Esophagus mucosa (tissue), 1 donor: ENCODE measurements at places on chromosomes 1 and 21.

- no peak for ATAC-seq
Measured at GRCh38 chr1:45913183-45913683, 109.8 kb downstream of the MAST2 start.

DNA sequence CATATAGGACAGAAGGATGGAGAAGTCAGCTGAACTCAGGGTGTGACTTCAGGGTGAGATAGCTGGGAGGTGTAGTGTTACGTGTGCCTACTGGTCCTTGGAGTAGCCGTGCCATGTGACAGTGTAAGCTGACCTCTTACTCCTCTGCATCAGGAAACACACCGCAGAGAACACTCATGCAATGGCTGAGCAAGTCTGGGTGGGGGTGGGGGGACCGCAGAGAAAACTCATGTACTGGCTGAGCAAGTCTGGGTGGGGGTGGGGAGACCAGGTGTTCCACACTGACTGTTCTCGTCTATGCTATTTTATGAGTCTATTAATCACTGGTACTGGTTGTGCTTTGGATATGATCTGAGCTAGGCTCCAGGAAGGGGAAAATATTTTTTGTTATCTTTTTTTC, 233.1 kb downstream of the PAPPA2 start:
- peak; percentile 36 for ATAC-seq

DNA sequence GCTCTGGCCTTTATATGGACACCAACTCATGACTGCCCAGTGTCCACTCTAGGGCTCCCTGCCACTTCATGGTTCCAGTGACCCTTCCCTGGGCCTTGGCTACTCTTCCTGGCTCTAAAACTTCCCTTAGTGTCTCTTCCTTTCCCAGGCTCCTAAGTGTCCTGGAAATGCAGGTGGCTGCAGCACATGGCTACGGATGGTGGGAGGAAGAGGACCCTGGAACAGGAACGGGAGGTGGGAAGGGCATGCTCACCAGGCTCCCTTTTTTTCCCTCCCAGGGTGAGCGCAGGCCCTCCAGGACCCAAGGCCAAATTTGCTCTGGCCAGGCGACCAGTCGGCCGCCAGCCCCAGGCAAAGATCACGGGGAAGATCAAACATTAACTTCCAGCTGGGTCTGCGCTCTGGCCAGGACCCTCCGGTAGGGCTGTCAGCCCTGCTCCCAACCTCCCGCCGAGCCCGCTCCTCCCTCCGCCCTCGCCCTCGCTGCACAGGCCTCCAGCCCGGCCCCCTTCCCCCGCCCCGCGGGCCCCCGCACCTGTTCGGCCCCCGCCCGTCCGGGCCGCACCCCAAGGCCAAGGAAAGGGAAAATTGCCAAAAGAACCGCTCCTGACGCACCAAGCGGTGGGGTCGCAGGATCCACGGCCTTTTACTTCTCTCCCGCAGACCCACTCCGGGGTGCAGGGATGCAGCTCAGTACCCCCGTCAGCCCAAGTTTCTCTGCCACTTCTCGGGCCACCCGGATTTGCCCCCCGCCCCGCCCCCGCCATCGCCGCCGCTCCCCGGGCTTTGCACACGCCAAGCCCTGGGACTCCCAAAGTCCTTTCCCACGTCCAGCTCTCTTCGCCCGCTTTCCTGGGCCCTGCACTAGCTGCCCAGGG, 894 bp downstream of the TCEA3 start:
- ATAC-seq = peak; percentile 55

GRCh38 chr1:31746687-31747086, 17.5 kb downstream of the ADGRB2 start:
- no peak for ATAC-seq

GRCh38 chr1:146012703-146013558, 8.6 kb downstream of the HJV start:
- ATAC-seq = peak; percentile 59
